ENCODE measurements at places on chromosomes 5 and 9.
A peak's percentile ranks its signal among the peaks of the same experiment; 100 is the strongest.

GRCh38 chr9:4663956-4664355 is 1.9 kb downstream of the PLPP6 start:
- DNase-seq = no peak

DNA sequence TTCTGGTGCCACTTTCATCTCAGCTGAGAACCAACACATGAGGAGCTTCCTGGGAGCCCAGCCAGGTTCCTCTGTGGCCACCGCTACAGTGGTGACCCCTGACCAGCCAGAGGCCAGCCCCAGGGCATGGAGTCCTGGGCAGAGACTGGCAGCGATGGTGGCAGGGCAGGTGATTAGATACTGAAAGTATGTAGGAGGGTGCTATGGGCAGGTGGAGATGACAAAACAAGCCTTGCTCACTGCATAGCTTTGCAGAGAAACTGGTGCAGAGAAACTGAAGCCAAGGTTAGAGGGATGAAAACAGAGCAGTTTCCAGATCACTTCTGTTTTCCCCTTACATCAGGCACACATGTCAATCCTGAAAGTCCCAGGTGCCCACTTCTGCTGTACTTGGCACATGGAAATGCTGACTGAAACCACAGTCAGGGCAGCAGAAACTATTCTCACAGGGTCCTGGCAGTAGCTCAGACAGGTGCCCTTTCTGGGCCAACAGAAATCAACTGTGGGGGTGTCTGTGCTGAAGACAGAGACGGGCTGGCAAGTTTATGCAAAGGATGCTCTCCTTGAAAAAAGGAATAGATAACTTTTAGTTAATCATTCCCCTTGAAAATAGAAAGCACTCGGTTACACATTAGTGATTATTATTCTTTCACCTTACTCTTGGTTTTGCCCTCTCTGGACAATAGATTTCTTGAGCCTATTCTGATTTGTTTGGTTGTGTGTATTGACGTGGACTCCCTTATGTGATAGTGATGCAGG is 90.3 kb downstream of the ANKRD55 start:
- DNase-seq = no peak

GRCh38 chr5:532521-533242 is 8.4 kb upstream of the SLC9A3 start:
- DNase-seq = no peak

GRCh38 chr5:145903113-145903512 is 30.3 kb upstream of the GRXCR2 start:
- no peak for DNase-seq

DNA sequence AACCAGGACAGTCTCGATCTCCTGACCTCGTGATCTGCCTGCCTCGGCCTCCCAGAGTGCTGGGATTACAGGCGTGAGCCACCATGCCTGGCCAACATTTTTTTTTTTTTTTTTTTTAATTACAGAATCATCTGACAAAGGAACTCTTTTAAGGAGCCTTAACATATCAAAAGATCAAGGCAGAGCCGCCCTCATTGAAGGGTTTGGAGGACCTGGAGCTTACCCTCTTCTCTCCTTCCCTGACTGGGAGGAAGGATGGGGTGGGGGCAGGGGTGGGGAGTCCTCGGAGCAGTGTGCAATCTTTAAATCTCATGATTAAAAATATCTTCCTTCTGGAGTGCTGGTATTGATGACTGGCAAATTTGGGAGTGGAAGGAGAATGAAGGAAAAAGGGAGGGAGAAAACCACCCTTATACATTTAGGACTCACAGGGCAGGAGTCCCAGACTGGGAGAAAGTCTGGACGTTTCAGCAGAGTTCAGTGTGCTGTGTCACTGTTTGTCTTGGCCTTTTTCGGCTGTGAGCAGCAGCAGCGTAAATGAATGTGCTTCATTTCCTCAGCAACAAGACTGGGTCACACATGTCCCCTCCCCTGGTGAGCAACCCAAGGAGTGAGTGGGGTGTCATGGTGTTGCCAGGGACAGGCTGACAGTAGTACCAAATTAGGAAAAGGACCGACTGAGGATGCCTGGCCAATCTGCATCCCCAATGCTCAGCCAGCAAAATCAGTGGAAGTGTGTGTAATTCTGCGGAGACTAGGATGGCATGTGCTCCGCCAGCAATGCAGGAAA is 115.3 kb upstream of the BNC2 start:
- peak; percentile 97 for DNase-seq

DNA sequence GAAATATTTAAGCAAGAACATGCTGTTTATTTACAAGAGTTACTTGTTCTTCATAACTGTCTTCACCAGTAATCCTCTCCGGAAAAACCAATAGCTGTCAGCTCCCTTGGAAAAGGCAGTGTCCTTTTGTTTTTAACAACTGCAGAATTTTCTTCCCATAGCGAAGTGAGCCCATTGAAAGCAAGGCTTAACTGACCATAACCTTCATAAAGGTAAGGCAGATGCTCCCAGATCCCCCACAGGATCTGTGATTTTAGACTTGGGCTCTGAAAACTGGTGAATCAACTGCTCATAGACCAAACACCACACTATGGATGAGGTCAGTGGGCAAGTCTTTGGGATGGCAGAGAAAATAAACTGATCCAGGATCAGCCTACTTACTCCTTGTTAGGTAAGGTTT is 155.0 kb downstream of the GLIS3 start:
- no peak for DNase-seq

DNA sequence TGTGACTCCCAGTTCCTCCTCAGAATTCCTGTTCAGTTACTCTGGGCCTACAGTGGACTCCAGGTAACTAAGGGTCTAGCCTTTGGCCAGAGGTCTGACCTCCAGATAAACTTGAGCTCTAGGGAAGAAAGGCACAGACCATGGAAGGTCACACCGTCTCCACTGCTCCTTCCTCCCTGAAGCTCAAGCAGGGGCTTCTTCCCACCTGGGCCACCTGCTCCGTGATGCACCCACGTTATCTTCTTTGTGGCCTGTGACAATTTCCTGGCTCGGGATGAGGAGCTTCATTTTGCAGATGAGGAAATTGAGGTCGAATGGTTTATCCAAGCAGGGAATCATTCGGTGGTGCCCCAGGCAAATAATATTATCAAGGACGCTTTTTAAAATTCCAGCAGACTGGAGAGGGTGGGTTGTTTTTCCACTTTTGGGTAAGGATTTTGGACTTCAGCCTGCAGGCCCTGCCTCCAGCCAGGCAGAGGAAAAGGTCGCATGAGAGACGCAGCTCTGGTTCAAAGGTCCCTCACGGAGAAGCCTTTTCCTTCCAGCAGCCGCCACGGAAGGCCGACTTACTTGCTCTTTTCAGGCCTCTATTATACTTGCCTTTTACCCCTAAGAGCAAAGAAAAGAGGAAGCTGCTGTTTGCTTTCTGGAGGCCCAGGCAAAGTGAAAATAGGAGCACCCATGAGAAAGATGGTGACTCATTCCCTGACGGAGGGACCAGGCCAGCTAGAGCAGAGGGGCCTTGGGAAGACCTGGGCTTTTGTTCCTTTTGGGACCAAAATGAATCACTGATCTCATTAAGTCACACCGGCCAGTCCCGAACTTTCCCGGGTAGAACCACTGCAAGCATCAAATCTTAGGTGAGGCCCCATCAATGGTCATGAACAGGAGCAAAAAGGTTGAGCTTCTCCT is 22.8 kb upstream of the DUSP1 start:
- peak; percentile 75 for DNase-seq

DNA sequence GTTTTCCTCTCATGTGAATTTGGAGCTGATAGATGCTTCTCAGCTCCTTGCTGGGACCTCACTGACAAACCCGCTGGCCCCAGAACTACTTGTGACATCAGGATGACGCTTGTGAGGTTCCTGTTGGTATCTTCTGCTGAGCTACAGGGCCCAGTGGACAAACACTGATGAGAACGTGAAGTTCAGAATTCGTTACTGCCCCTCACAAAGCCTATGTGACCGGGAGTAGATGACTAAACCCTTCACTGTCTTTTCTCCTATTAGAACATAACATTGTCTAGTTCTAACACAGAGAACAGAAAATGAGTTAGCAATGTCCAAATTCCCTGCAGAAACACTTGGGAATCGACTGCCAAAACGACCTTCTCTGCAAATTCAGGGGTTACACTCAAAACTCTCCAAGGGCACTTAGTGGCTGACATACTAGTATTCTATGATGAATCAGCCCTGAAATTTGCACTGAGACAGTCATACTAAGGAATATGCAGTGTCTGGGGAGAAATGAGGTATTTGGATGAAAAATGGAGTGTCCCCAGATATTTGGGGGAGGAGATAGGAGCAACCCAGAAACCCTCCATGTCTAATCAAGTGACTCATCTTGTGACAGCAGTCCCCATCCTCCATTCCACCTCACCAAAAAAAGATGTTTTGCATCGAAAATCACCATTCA is 143.2 kb upstream of the TRIM32 start:
- DNase-seq = peak; percentile 89

DNA sequence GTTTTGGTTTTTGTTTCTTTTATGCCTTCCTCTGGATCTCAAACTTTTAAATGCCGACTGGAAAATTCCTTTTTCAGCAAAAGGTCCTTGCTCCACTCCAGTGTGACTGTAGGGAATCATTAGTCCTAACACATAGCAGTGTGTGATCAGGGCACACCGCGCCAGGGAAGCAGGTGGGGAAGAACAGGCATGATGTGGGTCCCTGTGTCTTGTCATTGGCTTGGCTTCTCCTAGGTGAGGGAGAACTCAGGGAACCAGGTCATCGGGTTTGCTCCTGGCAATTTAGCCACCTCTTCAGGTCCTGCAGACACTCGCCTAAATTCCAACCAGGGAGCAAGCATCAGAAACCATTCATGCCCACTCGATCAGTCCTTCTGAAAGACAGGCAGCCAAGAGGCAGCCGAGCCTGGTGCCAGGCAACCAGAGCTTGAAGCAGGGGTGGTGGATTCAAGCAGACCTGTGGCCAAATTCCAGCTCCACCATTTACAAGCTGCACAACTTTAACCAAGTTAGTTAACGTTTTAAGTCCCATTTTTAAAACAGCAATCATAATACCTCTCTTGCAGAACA is 514.2 kb downstream of the BNC2 start:
- DNase-seq = no peak

GRCh38 chr5:72063219-72063819 is 44.0 kb upstream of the MAP1B start:
- DNase-seq = peak; percentile 57

DNA sequence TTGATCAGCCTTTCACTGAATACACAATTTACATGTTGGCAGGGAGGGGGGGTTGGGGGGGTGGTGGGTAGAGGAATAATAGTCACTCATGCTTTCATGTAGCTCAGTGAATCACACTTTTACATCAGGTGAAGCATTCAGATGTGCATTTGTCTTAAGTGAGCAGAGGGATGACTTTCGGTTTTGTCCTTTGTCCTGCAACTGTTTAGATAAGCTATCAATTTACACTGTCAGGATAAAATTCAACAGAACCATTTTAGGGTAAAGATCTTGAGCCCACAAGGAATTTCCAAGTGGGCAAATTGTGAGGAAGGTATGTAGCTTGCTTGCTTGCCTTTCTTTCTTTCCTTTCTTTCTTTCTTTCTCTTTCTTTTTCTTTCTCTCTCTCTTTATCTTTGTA is 576.2 kb downstream of the MTRR start:
- DNase-seq = no peak

- DNase-seq = no peak
Measured at GRCh38 chr5:149953436-149954121, 7.0 kb upstream of the SLC26A2 start.

DNA sequence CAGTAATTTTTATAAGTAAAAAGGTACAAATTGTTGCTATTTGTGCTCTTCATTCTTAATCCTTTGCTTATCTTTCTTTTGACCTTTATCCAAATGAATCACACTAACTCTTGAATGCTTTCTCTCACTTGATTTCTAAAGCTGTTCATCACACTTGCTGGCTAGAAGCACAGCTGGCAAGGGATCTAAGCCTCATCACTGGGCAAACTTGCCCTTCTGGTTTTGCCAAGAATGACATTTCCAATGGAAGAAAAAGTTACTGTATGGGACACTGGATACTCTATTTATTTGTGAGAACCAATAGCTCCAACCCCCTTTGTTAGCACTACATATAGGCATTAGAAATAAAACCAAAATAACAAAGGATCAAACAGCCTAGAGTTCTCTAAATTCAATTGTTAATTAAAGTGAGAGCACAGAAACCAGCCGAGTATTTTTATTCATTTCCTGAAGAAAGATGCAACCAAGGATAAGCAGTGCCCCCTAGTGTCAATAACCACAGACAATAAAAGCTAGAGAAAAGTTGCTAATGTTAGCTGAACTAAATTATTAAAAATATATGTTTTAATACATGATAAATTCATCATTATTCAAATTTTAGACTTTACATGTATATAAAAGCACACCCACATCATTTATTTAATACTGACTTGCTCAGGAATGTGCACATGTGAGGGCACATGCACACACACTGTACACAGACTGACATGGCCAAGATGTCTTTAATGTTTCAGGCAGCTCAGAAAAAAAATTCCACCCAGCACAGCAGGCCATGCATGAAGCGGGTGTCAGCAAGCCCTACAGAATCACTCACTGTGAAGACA is 59.8 kb upstream of the POU5F2 start:
- DNase-seq = peak; percentile 58

- DNase-seq = no peak
Measured at GRCh38 chr9:74414325-74414724, 82.8 kb upstream of the RORB start.

GRCh38 chr5:66179297-66180051 is 35.4 kb downstream of the SREK1 start:
- no peak for DNase-seq

GRCh38 chr5:96648593-96648992 is 13.6 kb upstream of the CAST start:
- DNase-seq = no peak

- DNase-seq = no peak
Measured at GRCh38 chr9:126809068-126809467, 4.2 kb downstream of the ZBTB43 start.

DNA sequence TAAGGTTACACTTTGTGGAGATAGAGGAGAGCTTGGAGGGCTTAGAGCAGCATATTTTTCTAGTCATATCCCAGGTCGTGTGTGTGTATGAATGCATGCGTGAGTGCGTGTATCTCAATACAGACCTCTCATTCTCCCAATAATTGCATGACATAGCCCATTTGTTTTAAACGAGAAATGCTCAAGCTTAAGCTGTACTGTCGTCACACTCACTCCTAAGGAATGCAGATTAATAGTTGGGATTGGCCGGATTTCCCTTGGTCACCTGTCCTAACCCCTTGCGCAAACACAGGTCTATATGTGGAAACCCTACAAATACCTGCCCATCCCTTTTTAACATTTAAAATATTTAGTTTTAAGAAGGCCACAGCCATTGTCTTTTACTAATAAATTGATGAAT is 165.8 kb downstream of the SEMA5A start:
- DNase-seq = no peak
